ENCODE measurements at places on chromosomes 7 and 10.

- DNase-seq: no peak
Measured at GRCh38 chr10:84336406-84337090, 8.2 kb downstream of the CCSER2 start.

GRCh38 chr10:106938513-106938912 is 226.0 kb downstream of the SORCS1 start:
- no peak for DNase-seq

GRCh38 chr10:30694518-30695228 is 65.1 kb upstream of the LYZL2 start:
- no peak for DNase-seq

GRCh38 chr10:119370111-119370741 is 162.9 kb downstream of the GRK5 start:
- no peak for DNase-seq

DNA sequence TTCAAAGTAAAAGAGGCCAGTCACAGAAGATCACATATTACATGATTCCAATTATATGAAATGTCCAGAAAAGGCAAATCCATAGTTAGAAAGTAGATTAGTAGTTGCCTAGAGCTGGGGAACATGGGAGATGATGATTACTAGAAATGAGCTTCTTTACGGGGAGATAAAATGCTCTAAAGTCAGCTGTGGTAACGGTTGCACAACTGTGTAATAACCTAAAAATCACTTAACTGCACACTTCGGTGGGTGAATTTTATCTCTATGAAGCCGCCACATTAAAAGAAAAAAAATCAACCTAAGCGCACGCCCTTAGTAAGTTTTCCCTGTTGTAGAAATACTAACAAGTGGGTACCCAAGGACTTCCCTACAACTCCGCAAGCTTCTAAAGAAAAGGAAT is 15.9 kb downstream of the XRCC2 start:
- DNase-seq: no peak
